GM18507 (cell line): ENCODE measurements at places on chromosomes 3 and 15.

DNA sequence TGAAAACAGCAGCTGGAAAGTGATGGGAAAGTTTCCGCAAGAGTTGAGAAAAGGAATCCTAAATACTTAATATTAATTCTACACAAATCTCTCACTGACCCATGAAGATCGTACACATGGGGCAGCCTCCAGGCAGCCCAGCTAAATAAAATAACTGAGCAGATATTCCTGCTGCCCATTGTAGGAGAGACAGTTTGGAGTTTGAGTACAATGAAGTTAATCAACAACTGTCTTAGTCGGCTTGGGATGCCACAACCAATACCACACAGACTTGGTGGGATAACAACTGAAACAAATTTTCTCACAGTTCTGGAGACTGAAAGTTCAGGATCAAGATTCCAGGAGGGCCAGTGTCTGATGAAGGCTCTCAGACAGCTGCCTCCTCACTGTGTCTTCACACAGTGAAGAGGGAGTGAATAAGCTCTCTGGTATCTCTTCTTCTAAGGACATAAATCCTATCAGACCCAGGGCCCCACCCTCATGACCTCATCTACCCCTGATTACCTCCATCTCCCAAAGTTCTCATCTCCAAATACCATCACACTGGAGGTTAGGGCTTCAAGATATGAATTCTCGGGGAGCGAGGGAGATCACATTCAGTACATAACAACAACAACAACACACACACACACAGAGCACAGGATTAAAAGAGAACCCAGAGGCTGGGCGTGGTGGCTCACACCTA is 9.7 kb downstream of the TRPM7 start:
- DNase-seq: no peak

GRCh38 chr3:101950510-101950909 is 101.2 kb downstream of the NFKBIZ start:
- no peak for DNase-seq

- DNase-seq: no peak
Measured at GRCh38 chr3:136093771-136094170, 102.4 kb downstream of the MSL2 start.

DNA sequence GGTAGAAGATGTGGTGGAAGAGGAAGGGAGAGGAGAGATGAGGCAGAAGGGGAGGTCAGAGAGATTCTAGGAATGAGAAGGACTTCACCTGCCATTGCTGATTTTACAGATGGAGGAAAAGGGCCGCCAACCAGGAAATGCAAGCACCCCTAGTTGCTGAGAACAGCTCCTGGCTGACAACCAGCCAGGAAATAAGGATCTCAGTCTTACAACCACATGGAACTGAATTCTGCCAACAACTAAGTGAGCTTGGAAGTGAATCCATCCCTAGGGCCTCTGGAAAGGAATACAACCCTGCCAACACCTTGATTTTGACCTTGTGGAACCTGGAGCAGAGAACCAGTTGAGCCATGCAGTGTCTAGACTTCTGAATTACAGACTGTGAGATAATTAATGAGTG is 86.6 kb downstream of the EDEM1 start:
- DNase-seq: no peak

DNA sequence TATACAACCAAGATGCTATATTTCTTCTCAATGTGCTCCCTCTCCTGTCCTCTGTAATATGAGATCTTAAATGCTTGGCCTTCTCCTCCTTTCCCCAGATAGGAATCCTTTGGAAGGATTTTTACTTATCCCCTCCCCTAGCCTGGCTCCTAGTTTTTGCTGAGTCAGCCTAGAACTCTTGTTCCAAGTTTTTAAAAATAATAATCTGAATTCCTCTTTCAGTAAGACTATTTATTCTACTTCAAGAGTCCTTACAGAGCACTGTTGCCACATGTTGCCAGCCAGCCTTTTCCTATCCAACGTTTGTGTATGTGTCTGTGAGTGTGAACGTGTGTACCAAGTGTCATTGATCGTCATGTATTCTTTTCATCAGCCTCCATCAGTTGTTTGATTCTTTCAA is 11.0 kb upstream of the KCNMB2 start:
- DNase-seq: no peak

- no peak for DNase-seq
Measured at GRCh38 chr3:116129187-116129946, 315.9 kb downstream of the LSAMP start.

DNA sequence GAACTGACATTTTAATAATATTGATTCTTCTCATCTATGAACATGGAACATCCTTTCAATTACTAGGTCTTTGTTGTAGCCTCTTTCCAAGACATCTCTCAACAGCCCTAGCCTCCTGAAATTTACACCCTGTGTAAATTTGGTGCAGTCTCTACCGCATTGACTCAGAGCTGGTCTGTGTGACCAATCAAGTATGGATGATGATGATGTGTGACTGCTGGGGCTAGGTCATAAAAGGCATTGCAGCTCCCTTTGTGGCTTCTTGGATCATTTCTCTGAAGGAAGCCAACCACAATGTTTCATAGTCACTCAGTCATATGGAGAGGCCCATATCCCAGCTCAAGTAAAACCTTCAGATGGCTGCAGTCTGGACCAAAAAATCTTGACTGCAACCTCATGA is 62.1 kb upstream of the FAM3D start:
- no peak for DNase-seq

GRCh38 chr3:29587340-29587739 is 306.5 kb downstream of the RBMS3 start:
- DNase-seq: no peak

DNA sequence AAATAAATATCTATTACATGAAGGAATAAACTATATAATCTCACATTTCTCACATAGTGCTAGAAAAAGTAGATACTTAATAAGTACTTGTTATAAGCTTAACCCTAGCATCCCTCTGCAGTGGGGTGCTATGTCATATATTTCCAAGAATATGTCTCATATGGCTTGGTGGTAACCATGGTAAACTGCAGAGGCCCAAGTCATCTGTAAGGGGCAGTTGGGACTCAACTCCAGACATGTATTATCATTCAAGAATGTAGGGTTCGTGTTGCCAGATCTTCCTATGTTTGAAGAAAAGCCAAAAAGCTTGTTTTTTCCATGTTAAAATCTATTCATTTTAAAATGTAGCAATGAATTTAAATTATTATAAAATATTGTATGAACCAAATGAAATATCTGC is 46.2 kb downstream of the ZNF385D start:
- no peak for DNase-seq

DNA sequence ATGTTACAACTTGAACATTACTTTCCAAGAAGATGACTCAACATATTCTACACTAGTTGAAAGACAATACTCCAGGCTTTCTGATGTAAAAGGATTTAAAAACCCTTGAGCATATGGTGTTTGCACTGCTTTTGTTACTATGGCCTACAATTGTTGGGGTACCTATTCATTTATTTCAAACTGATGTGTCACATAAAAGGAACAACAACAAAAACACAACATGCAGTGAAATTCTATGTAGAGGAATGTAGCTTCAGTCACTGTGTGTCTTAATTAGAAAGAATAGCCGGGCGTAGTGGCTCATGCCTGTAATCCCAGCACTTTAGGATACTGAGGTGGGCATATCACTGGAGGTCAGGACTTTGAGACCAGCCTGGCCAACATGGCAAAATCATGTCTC is 1.6 kb downstream of the SPATA16 start:
- DNase-seq: no peak

DNA sequence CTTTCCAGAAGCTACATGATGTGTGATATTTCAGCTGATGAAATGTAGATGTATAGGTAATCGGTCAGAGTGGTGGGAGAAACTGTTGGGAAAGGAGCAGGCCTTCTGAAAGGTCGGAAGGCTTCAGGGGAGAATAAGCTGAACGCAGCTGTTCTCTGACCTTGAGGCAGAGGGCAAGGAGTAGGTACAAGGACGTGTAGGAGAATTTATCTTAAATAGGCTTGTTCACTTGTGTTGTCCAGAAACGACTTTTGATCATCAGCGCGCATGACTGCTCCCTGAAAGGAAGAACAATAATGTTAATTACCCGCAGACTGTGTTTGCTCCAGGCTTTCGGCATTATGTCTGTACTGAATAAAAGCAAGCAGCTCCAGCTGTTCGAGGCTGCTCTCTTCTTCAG is 39.6 kb downstream of the GPR160 start:
- no peak for DNase-seq

- no peak for DNase-seq
Measured at GRCh38 chr15:59946084-59946483, 58.0 kb upstream of the FOXB1 start.

DNA sequence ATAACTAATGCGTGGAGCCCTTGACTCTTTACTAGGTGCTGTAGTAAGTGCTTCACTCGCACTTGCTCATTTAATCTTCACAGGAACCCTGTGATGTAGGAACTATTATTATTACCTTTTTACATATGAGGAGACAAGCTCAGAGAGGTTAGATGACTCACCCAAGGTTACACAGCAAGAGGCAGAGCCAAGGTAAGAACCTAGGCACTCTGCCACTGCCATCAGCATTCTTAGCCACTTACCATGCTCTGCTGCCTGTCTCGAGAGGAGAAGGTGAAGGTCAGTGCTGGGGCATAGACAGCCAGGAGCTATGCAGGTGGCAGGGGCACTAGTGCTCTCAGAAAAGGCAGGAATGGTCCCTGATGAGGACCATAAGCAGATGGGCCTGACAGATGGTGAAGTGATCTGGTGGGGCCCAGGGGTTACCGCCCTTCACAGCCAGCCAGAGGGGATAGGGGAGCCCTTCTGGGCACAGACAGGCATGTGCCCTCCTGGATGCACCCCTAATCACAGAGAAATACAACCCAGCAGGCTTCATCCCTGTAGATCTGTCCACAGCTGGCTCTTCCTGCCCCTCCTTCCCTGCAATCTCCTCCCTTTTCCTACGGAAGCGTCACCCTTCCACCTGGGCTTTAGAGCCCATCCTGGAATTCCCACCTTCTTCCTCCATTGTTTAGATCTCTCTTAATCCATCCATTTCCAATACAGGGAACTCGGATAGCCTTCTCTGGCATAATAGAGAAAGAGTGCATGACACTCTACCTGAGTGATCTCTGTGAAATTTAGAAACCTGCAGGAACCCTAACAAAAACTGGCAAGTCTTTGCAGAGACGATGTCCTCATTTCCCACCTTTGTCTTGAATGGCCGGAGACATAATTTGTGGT is 26.9 kb downstream of the ABTB1 start:
- no peak for DNase-seq
